ENCODE measurements at places on chromosomes 5 and 9.

DNA sequence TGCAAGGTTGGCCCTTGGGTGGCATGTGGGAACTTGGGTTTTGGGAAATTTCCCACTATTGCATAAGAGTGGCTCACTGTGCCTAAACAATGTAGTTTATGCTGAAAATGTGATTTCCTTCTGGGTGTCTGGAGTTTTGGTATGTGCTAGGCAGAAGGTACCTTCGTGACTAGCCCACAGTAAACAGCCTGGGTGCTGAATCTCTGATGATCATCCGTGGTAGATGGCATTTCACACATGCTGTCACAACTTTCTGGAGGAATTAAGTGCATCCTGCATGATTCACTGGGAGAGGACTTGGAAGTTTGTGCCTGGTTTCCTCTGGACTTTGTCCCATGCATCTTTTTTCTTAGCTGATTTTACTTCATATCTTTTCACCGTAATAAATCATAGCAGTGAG is 64.5 kb downstream of the LNPEP start:
- no peak for DNase-seq

DNA sequence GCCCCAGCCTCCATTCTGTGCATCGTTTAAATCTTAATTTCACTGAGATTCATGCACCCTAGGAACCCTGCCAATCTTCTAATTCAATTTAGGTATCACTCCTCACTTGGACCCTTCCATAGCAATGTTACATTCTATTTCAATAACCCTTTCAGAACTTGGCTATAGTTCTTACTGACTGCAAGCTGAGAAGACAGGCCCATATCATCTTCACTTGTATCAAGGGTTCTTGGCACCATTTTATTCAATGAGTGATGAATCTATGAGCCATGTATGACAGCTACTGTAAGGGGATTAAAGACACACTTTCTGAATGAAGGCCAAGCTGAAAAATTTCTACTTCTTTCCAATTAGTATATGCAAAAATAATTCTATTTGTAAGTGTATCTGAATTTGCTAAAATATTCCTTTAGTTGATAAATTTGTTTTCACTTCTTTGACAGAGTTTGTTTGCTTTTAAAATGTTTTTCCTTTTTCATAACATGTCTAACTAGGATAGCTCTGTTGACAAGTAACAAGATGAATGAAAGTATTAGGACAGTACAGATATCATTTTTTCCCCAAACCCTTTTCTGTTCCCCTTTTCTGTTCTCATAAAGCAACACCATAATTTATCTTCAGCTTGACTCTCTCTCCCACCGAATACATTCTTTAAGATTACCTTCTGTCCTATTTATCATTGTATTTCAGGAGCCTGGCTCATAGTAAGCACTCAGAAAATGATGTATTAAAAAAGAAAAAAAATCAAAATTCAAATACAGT is 9.6 kb downstream of the ITGA2 start:
- DNase-seq: no peak

DNA sequence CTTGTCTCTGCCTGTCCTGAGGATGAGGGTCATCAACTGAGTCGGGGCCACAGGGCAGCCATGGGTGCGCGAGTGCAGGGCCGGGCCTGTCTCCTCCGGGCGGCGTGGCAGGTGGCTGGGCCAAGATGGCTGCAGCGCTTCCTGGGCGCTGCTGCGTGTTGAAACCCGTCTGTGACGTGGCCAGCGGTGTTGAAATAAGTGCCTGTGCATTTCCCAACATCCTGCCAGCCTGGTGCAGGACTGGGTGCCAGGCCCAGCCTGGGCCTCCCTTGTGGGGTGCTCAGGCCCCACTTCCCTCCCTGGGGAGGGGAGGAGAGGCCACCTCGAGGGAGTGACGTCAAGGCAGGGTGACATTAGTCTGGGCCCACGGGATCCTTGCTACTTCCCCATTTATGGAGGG is 45.5 kb downstream of the RXRA start:
- DNase-seq: no peak

DNA sequence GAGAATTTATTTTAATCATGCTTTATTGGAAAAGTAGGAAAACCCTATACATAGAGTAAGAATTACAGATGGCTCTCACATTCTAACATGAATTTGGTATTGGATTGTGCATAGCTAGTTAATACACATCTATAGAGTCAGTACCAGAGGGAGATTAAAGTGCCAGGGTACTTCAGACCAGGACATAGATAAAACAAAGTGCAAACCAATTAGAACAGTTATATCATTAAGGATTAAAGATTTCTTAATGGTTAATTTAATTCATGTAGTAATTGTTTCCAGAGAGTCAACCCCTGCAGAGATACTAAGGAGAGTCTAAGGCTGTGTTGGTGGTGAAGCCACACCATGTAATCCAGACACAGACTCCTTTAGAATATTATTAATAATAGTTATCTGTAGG is 8.8 kb downstream of the ISOC1 start:
- DNase-seq: no peak

DNA sequence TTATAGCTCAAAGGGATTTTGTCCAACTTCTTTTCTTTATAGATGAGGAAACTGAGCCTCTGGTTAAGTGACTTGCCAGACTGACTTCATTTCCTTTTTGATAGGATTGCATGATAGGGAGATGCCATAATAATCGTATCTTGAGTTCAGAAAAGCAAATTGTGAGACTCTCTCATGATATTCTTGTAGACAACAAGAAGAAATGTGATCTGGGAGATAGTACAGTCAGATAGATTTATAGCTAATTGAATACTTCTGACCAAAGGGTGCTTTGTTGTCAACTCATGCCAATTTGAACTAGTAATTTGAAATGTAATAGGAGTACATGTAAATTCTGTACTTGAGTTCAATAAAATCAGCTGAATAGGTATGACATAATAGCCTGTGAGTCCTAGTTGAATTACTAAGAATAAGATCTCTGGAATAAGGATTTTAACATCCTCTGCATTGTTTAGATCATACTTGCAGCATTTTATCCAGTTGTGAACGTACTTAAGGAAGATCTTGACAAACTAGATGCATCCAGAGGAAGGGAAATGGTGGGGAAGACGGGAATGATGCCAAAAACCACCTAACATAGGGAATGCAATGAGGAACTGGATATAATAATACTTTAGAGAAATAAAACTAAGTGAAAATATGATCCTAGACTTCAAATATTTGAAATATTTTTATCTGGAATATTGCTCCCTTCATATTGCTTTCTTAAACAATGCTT is 25.5 kb downstream of the CWC27 start:
- DNase-seq: no peak

GRCh38 chr5:27403243-27403882 is 365.0 kb upstream of the CDH9 start:
- no peak for DNase-seq

- DNase-seq: no peak
Observed at GRCh38 chr9:34426347-34427074, 31.9 kb downstream of the FAM219A start.

- DNase-seq: no peak
Observed at GRCh38 chr9:18743971-18744370, 270.0 kb downstream of the ADAMTSL1 start.

- no peak for DNase-seq
Observed at GRCh38 chr9:90546200-90546599, 96.4 kb downstream of the DIRAS2 start.

DNA sequence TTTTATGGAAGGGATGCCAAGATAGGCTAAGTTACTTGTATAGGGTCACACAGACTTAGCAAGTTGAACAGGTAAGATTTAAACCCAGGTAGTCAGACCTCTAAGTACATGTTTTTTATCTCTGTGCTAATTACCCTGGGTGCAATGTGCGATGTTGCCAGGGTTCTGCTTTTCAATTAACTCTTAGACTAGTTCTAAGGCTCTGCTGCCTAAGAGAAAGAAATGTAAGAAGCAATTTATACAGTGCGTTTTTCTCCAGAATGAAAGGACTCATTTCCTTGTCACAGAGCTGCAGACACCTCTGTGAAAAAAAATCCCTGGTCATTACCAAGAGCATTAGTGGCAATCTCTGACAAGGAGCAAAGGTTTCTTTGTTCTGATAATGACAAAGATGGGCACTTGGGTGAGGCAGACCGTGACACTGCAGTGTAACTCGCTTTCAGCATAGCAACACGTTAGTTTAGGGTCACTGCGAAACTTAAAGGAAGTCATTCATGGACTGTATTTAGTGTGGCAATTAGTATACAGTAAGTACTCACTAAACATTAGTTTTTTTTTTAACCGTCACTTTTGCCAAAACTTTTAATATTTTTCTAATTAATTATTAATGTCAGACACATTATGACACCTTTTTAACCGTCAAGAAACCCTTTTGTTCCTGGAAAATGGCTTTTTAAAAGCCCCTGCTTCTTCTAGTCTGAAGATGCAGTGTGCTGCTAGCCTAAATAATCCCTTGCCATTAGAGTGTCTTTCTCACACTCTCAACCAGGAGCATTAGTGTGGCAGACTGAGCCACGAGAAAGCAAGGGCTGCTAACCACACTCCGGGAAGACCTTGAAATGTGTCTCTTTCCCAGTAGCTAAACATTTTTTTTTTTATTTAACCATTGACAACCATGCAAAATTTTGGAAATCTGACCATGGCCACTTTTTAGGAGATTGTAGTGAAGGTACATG is 520.0 kb upstream of the C9orf72 start:
- DNase-seq: no peak

- no peak for DNase-seq
Observed at GRCh38 chr5:167577616-167578015, 713.8 kb upstream of the WWC1 start.

DNA sequence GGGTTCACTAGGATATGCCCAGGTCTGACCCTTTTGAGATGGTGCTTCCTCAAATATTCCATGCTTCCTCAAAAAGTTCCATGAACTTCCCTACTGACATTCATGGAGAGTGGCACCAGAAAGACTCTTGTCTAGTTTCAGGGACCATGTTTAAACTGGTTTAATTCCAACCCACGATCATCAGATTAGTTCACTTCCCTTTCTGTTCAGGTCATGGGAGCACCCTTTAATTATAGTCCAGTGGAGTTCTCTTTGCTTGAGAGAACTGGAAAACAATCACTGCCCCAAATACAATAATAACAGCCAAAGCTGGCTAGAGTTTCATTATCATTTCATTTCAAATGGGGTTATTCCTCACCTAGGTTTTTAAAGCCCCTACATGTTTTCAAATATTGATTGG is 9.7 kb upstream of the ERBIN start:
- no peak for DNase-seq

DNA sequence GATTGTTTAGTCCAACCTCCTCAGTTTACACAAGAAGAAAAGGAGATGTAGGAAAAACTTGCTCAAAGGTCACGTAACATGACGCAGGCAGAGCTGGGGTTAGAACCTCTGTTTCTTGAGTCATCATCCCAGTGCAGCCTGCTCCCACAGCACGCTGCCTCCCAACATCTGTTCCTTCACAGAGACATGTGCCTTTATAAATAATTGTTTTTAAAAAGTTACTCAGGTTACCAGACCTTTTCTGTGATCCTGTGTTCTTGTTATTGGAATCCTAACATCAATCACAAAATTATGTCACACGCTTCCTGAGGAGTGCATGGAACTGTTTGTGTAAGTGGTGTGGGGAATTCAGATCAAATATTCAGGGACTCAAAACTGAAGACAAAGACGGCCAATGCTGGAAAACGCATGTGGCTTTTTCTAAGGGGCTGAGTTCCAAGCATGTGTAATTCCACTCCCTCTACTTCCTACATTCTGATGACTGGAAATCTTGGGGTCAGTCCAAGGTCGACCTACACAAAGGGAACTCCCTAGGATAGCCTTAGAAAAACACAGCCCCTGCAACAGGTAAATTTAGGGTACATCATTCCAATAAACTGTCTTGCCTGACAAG is 184.3 kb downstream of the TSSK1B start:
- DNase-seq: no peak

DNA sequence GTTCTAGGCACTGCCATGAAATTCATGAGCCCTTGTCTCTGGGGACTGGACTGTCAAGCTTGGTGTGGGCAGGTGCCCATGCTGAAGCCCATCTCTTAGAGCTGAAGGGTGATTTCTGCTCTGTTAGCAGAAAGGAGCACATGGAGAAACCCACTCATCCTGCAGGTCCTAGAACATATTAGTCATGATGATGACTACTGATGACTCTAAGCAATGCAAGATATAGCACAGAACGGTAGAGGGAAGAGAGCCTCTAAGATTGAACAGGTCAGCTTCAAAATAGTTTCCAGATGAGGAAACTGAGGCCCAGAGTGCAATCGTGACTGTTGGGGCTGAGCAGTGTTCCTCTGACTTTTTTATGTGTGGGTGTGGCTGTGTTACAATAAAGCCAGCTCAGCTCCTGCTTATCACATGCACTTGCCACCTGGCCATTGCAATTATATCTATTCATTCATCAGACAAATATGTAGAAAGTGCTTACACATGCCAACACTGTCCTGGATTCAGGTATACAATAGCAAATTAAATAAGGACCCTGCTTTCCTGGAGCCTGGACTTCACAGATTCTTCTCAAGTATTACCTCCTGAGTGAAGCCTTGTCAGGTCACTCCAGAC is 140.2 kb upstream of the BRINP1 start:
- DNase-seq: no peak

DNA sequence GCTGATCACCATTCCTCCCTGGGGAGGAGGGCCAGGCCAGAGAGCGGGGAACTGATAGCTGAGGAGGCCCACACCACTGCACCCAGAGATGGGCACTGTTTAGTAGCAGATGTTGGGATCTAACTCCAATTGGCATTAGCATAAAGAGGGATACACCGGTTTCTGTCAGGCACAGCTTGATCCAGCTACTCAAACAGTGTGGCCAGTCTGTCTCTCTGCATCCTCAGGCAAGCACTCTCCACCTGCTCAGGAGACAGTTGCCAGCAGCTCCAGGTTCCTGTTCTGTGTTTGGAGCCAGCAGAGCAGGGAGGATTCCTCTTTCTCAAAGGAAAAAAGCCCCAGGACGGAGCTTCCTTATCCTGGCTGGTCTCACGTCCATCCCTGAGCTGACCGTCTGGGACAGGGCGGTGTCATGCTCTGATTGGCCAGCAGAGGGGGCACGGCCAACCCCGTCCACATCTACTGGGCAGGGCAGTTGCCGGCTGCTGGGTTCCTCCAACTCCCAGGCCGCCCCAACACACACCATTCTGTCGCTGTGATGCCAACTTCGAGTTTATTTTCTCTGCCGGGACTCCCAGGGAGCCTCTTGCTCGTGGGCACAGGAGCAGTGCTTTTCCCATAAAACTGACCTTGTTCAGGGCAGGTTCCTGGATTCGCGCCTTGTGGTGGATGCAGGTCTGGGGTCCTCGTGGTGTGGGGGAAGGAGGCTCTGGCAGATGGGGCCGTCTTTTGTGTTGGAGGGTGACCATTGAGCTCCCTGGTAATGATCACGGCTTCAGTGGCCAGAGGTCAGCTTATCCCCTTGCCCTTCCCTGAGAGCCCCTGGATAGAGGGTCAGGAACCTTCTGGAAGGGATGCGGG is 47.9 kb downstream of the COL5A1 start:
- DNase-seq: no peak

All from stimulated activated CD4-positive, alpha-beta T cell treated with anti-CD3 and anti-CD28 coated beads, Interleukin-1b, Interleukin-23, amount 100 ng/mL, for 1 hour (primary cell).